ENCODE measurements at places on chromosomes 7 and 10.

DNA sequence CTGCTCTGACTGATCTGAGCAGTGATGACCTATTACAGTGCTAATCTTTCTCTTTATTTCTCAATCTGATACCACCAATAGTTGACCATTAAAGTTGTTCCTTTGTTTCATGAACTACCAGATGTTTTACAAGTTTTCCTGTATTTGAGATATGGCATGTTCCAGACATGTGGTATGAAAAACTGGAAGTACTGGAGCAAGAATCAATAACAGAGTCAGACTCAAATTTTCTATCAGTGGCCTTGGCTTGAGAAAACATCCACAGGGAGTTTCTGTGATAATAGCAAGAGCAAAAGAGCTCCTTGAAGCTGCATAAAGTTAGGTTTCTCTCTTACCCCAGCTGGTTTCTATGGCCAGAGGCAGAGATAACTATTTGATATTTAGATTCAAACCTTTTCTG, 469.0 kb upstream of the STEAP1 start:
- DNase-seq = no peak

DNA sequence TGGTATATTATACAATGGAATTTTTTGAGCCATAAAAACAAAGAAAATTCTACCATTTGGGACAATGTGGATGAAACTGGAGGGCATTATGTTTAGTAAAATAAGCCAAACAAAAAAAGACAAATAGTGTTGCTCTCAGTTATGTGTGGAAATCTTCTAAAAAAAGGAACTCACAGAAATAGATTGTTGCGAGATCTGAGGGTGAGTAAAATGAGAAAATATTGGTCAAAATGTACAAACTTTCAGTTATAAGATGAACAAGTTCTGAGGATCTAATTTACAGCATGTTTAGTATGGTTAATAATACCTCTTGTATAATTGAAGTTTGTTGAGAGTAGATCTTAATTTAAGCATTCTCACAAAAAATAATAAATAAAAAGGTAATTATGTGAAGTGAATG, 291.2 kb downstream of the KIF20B start:
- DNase-seq = no peak

DNA sequence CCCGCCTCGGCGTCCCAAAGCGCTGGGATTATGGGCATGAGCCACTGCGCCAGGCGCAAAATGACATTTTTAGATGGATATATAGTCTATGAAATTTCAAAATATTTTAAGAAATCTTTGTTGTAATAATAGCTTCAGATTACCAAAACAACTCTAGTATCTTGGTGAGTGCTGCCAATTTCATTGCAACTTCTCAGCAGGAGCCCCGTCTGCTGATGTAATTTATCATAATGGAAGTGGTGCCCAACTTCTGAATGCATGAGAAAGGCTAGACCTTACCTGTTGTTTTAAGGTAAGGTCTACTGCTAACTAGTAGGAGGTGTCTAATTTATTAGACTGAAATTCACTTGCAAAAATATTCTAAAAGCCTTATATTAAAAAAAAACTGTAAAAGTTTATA, 20.0 kb downstream of the PDSS1 start:
- DNase-seq = no peak

DNA sequence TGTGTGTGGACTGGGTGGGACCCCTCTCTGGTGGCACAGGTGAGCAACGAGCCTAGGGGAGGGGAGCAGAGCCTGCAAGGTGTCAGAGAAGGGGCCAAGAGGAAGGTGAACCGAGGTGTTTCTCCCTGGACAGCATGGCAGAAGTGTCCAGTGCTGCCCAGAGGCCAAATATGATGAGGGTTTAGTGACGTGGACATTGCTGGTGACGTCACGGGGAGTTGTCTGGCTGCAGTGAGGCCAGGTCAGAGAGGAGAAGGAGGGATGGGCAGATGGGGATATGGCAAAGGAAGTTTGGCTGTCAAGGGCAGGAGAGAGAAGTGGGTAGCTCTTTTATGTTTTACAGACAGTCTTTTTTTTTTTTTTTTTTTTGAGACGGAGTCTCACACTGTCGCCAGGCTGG, 2.6 kb upstream of the ZNF853 start:
- DNase-seq = no peak

DNA sequence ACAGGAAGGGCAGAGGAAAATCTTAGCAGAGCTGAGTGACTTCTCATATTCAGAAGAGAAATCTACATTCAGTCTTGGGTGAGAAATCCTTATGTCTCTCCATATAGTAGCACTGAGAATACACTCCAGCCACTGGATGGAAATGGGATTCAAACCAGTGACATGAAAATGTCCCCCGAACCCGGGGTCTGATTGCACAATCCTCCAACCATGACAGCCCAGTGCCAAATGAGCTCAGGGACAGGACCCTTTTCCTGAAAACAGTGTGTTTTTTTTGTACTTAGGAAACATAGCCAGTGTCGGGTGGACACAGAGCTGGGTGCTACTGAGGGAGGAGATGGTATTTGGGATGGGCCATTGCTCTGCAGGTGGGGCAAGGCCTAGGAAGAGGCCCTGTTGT, 185.6 kb downstream of the CXCL12 start:
- DNase-seq = no peak

GRCh38 chr7:41731493-41732435, 28.9 kb upstream of the INHBA start:
- DNase-seq = no peak

GRCh38 chr7:41046221-41046761, 656.6 kb downstream of the INHBA start:
- DNase-seq = no peak

DNA sequence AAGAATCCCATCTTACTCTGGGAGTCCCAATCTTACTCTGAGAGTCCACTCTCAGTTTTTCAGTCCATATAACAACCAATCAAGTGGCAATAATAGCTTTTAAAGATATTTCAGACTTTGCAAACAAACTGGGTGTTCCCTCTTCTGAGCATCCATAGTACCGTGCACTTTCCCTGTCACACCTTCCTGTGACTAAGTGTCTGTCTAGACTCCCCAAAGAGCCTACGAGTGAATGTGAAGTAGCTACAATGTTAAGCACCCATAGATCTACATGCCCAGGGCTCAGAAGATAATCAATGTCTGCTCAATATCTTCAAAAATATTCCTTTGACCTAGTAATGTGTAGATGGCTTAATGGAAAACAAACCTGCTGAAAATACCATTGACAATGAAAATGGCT, 95.6 kb upstream of the ASAH2 start:
- DNase-seq = no peak

GRCh38 chr10:44853148-44853734, 57.9 kb upstream of the TMEM72 start:
- DNase-seq = no peak

GRCh38 chr7:129150199-129150996, 5.9 kb downstream of the TSPAN33 start:
- no peak for DNase-seq

DNA sequence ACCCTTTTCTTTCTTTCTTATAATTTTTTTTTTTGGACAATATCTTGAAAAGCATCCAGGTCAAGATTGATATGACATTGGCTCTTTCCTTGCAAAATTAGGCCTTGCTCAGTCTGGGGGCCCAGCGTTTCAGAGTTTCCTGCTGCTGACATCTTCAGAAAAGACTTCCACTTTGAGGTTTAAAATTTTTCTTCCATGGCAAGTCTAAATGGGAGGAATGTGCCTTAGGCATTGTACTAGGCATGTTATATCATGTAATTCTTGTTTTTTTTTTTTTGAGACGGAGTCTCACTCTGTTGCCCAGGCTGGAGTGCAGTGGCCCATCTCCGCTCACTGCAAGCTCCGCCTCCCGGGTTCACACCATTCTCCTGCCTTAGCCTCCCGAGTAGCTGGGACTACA, 48.9 kb upstream of the PDZD8 start:
- no peak for DNase-seq

DNA sequence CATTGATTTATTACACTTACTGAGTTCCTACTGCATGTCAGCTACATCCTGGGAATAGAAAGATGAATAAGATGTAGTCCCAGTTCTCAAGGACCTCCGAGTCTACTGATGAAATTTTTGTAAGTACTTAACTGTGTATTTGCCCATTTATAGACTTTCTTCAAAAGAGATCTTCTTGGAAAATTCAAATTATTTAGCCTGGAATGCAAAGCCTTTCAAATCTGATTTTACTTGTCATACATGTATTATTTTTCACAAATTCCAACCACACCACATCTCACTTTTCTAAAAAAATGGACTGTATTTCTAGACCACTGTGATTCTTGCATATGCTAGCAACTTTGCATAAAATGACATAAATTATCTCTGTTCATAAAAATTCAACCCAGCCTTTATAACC, 581.3 kb downstream of the ATRNL1 start:
- DNase-seq = no peak

Data from GOT3 (cell line).